ENCODE measurements at places on chromosomes 1 and 21. TPM values are rescaled to one million over a fixed set of nuclear protein-coding genes. Genes with fewer than 3 reads are reported as not detected.

Gene AMY1C
- total RNA-seq: not detected

Gene CD101
- total RNA-seq: 0.27 TPM

Gene RHOU
- total RNA-seq: 0.54 TPM

Gene CTSS
- 66.5 TPM for total RNA-seq

Gene HEYL
- total RNA-seq: 1.6 TPM

Gene MAP3K21
- total RNA-seq: 3.0 TPM

Gene TINAGL1
- total RNA-seq: 8.1 TPM

Gene ADIPOR1
- total RNA-seq: 51.7 TPM

Gene LTN1
- total RNA-seq: 10.5 TPM

Gene CATSPERE
- 0.54 TPM for total RNA-seq

DNA sequence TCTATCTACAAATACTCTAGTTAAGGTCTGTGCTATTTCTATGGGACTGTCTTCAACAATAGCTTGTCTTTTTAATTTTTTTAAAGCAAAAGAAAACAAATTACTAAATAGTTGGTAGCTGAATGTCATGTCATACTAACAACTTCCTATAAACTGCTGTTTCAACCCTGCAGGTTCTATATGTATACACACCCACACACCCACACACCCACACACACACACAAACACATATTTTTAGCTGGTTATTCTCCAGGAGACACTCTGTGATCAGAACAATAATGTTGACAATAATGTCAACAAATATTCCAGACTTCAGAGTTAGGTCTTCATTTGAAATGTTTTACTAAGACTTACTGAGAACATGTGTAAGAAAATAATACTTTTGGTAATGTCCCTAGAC, 66.7 kb downstream of the AK5 start:
- no peak for DNase-seq

DNA sequence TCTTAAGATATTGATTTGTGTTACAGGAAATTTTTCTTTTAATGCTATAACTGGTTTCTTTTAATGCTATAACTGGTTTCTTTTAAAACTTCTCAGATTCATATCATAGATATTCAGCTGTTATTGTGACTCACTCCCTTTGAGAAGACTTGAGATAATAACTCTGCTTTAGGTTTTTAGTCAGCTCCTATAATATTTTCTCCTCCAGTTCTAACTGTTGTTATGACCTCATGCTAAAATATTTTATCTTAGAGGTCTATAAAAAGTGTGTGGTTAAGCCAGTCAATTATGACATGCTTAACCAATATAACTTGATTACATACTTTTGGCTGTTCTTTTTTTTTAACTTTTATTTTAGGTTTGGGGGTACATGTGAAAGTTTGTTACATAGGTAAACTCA, 280.2 kb downstream of the PTGER3 start:
- DNase-seq: no peak

GRCh38 chr1:157776971-157777391, at the start of gene FCRL2:
TSS of gene FCRL2 (minus strand) at chr1:157777132. CDS start at chr1:157777073, 59 bp downstream.
- peak; percentile 28 for DNase-seq

GRCh38 chr1:204589409-204590038, 73.3 kb downstream of the MDM4 start:
- DNase-seq: no peak

DNA sequence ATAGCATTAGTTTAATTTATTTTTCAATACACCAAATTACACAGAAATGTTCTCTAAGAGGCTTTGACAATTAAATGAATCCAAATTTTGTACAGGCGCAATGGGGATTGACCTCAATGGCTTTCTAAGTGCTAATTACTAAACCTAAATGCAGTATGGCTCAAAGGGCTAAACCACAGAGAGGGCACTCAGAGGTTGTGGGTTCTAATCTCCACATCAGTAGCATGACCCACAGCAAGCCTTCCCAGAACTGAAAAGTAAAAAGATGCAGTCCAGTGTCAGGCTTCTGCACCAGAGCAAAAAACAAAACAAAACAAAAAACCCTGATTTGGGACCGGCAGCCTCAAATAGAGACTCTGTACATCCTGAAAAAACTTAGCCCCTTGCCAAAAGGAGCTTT, 579.2 kb upstream of the PKN2 start:
- no peak for DNase-seq

- DNase-seq: no peak
Observed at GRCh38 chr21:19109694-19110093, 706.1 kb upstream of the TMPRSS15 start.

DNA sequence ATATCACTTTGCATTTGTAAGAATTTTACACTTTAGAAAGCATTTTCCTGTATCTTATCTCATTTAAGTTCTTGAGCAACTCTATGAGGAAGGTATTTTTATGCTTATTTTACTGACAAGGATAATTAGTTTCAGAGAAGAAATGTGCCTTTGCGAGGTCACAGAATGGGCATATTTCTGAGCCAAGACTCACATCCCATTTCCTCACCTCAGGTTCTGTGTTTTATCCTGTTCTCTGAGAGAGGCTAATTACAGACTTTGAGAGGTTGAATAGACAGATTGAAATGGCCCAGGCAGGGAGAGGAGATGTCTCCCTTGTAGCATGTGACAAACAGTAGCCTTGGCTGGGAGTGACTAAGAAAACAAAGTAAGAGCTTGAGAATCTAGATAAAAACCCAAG, 39.1 kb upstream of the ZC3H11B start:
- no peak for DNase-seq

GRCh38 chr21:40471103-40471502, 375.9 kb downstream of the DSCAM start:
- DNase-seq: peak; percentile 43

- peak; percentile 74 for DNase-seq
Observed at GRCh38 chr1:2003541-2004131, at the start of gene CFAP74. TSS of gene CFAP74 (minus strand) at chr1:2003786. CDS start at chr1:1990956, 12,830 bp downstream.

DNA sequence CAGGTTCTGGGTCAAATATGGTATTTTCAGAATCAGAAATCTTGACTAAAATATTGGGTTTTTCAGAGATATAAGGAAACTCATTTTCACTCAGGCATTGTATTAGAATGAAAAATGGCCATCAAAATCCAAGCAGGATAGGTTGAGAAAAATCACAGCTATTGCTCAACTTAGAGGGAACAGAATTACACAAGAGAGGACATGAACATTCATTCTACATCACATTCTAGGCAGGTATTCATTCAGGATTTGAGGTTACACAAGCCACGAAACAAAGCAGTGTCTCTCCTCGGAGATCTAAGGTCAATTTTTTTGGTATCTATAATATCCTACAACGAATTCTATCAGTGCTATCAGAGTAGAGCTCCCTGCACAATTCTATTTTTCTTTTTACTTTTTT, 163.6 kb upstream of the HP1BP3 start:
- no peak for DNase-seq

DNA sequence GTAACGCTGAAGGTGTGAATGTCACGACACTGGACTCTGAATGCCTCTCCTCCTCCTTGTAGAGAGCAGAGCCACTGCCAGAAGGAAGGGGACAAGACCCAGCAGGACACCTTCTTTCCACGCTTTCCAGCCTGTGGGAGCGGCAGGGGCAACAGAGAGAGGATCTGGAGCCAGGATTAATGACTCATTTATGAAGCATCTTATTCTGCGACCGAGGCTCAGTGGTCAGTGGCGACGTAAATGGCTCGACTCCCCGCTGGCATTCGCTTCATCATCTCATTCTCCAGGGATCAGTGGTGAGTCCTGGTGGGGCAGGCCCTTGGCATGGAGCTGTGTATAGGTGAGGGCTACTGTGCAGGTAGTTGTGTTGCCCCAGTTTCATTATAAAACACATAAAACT, 4.6 kb downstream of the SLC37A1 start:
- no peak for DNase-seq

DNA sequence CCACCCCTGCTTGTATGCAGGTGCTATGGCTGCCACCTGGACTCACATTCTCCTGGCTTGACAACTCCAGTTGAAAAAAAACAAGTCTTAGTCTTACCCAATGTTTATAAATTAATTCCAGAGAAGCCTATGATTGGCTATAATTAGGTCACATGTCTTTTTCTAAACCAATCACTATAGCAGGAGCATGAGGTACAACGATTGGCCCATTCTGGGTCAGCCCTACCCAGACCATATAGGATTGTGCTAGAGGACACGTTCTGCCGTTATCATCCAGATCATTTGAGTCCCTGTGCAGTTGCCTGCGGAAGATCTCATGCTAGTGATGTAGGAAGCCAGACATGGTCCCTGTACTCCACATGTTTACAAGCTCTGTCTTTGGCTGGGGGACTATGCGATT, 41.9 kb upstream of the PARP1 start:
- DNase-seq: no peak

DNA sequence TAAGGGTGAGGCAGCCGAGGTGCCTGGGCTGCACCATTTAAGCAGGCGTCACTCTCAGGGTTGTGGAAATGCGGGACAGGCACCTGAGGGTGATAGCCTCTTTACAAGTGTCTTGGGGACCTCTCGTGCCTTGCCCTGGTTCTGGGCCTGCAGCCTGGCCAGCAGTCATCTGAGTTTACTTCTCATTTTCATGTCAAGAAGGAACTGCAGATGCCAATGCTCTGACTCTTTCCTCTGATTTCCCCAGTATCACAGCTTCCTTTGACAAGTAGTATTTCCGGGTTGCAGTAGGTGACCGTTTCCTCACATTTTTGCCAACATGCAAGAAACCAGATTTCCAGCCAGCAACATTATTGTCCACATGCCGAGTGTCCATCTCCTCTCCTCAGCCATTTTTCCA, 286.9 kb downstream of the DISC1 start:
- DNase-seq: no peak

- no peak for DNase-seq
Observed at GRCh38 chr1:236627727-236628408, 23.6 kb upstream of the HEATR1 start.

DNA sequence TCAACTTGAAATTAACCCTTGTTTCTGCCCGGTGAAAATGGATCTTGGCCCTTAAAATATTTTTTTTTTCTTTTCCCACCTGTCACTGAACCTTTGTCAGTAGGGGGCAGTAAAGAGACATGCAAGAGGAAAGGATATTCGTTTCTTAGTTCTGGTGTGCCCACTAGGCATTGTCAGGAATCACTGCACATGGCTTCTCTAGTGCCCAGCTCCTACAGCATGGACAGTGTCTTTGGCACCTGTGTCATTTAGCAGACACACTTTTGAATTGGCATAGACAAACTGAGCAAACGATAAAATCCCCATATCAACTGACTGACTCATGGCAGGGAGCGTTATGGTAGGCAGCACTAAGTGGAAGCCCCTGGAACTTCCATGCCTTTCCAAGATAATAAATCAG, 1048.1 kb downstream of the BRINP3 start:
- DNase-seq: no peak

- DNase-seq: no peak
Observed at GRCh38 chr1:86153836-86154235, 2.7 kb downstream of the COL24A1 start.

DNA sequence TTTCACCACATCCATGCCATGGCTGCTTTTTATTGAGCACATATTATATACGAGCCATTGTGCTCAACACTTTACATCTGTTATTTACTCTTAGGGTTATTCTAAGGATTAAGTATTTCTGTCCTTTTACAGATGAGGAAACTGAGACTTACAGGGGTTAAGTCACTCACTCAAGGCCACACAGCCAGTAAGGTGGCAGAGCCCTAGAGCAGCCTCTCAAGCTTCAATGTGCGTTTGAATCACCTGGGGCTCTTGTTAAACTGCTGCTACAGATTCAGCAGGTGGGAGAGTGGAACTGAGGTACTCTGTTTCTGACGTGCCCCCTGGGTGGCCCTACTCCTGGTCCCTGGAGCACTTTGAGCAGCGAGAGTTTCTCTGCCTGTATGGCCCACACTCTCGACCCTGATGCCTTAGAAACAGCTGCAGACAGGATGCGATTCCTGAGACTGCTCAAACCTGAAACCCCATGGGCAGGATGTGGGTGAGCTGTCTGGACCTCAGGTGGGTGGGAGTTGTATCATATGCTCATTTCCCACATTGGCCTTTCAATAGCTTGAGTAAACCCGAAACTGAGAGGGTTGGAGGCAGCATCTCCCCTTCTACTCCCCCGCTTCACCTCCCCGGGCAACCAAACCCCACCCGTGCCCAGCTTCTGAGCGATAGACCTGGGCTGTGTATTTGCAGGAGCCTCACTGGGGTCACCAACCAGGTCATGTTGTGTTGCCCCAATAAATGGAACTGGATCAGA, 59.3 kb downstream of the MAN1C1 start:
- no peak for DNase-seq

- no peak for DNase-seq
Observed at GRCh38 chr1:107777664-107778047, 187.3 kb downstream of the VAV3 start.

DNA sequence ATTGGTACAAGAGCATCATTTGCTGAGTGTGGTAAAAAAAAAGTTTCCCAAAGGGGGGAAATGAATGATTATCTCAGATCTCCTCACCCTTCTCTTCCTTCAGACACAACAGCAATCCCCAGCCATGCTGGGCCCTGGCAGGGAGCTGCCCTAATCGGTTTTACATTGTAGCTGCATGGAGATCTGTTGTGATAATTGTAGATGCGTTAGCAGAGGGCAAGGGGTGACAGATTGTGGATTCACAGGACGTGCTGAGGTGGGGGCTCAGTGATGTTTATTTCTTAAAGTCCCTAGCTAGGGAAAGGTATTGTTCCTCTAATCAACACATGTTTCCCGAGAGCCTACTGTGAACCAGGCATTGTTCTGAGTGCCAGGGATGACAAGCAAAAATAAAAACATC, 304.1 kb downstream of the PBX1 start:
- no peak for DNase-seq

DNA sequence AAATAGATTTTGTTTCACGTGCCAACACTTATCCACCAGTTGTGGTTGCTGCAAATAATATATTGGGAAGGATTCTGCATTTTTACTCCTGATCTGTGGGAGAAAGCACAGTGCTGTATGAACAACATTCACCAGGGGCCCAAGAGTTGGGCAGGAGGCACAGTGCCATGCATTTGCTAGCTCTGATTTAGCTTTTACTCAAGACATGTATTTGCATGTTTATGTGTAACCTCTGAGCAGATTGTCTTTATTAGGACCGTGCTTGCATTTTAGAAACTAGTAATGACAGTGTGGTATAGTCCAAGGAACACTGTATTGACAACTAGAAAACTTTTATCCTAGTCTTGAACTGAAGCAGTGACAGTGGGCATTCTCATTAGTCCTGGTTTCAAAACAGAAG, 133.9 kb upstream of the B3GALT2 start:
- no peak for DNase-seq

- no peak for DNase-seq
Observed at GRCh38 chr1:93615582-93616150, 66.0 kb downstream of the BCAR3 start.
